GM13976 (cell line): ENCODE measurements at places on chromosomes 2 and 18.

GRCh38 chr2:59389240-59389639 lies 1148.1 kb upstream of the FANCL start:
- no peak for DNase-seq

DNA sequence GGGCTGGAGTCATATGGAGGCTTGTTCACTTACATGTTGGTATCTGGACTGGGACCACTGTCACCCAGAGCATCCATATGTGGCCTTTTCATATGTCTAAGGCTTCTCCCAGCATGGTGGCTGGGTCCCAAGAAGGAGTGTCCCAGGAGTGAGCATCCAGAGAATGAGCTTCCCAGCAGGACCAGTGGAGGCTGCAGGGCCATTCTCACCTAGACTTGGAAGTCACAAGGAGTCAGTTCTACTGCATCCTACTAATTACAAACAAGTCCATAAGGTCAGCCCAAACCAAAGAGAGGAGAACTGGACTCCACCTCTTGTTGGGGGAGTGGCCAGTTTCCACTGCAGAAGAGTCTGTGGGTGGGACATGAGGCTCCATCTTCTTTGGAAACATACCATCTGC lies 5.1 kb upstream of the TEX51 start:
- DNase-seq = no peak

GRCh38 chr2:16932826-16933225 lies 267.2 kb upstream of the CYRIA start:
- no peak for DNase-seq

DNA sequence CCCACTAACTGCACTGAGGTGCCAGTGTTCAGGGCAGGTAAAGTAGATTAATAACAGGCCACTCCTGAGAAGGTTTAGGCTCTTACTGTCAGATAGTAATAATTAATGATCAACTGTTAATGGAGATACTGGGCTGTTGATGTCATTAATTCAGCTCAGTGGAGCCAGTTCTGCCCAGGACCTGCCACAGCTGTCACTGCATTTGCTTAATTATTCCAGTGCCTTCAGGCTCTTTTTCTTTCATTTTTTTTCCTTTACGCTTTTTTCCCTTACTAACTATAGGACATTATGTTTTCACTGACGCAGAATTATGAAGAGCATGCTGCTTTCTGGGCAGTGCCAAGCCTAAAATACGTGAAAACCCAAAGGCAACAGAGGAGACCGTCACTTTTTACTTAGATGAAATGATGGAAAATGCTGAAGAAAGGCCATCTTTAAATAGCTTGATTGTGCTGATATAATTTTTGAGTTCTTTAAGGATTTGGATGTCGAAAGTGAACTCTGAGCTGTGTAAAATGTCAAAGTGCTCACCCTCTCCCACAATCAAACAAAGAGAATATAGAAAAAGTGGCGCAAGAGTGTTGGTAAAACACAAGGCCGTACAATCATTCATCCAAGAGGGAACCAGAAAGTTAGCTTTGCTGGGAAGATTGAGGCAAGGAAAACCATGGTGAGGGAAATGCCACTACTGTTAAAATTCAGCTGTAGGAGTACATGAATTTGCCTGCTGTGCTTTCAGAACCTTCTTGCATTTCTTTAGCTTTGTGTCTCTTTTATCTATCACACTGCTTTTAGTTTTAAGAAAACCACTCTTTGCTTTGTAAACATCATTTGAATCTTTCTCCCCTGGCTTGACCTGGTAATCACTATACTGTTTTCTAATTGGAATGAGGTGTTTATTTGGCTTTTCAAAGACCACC lies 192.0 kb upstream of the ZEB2 start:
- no peak for DNase-seq

DNA sequence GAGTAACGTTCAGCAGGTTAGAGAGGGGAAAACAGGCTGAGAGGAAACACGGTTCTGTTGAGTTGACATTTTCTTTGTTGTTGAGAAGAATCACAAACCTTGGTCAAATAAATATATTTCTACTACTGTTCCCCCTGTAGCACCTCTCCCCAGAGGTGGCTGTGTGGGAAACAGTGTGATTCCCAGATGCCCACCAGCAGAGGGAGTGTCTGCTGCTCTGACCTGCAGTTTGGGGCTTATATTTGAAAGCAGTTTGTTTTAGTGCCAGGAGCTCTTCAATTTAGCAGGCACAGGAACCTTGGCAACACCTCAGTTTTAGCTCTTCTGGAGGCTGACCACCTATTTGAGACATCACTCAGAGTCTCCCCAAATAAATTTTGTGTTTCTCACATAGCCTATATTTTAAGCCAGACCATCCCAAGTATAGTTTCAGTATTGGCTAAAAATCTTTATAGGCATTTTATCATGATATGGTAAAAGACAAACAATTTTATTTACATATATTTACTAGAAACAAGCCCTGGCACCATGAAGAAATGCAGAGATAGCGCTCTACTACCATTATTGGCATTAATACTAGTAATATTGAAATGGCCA lies 75.7 kb downstream of the PIK3C3 start:
- peak; percentile 17 for DNase-seq

GRCh38 chr2:230012267-230012884 lies 56.3 kb downstream of the SLC16A14 start:
- DNase-seq = no peak

DNA sequence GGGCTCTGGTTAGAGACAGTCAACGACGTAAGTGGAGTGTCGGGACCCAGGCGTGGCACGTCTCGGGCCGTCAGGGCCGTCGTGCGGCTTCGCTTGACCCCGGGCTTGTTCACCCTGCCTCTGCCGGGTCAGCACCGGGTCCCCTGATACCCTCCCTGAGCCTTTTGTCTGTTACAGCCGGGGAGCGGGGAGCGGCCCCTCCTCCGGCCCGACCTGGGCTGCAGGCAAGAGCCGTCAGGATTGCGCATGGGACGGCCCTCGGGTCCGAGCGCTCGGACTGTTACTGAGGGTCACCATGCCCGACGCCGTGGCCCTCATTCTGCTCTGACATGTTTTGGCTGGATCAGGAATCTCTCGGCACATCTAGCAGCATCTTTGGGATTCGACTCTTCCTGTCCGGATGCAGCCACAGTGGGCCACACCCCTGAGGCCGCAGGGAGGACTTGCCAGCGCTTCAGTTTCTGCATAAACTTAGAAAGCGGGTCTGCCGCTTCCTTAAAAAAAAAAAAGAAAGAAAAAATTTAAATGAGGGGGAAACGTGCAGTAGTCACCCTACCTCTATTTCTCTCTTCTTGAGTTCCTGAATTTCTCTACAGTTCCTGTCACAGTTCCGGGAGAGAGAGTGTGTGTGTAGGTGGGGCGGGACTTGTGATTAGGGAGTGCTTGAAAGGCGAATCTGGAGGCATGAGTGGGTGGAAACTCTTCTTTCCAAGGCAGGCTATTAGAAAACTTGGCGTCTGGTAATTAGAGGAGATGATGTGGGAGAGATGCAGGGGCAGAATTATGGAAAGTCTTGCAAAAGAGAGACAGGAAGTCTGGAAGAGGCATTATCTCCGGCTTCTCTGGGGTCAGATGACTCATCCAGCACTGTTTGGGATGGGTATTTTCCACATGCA lies 909 bp downstream of the TMEM87B start:
- DNase-seq = no peak

- no peak for DNase-seq
These were observed 34.2 kb upstream of the NCOA1 start for GRCh38 chr2:24456599-24457556.

DNA sequence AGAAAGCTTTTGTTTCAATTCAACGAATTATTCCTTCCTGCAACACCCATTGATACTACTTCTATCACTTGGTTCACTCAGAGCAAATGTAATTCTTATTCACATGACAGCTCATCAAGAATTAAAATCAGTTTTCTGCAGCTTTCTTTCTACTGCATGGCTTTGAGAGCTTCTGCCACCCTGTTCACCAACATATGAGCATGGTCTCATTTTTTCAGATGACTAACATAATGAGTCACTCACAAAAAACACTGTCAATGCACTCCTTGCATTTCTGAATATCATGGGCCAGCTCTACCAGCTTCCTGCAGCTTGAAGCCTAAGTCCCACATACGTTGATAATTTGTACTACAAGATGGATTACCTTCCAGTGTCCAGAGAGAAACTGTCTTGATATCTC lies 342.9 kb downstream of the LRATD1 start:
- DNase-seq = no peak

DNA sequence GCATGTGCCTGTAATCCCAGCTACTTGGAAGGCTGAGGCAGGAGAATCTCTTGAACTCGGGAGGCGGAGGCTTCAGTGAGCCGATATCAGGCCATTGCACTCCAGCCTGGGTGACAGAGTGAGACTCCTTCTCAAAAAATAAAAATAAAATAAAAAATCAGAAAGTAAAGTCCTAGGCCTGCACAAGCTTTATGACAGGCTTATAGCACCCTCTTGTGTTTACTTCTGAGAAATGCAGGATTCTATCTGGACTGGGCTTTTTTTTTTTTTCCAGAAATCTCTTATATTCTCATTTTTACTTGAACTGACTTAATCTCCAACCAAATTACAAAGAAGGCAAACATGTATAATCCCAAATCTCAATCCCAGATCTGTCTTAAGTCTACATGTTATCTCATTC lies 26.1 kb upstream of the REG3G start:
- no peak for DNase-seq

- DNase-seq = no peak
These were observed 39.4 kb downstream of the MYOM1 start for GRCh38 chr18:3180325-3180724.

GRCh38 chr2:210268281-210268680 lies 43.0 kb upstream of the ACADL start:
- no peak for DNase-seq

DNA sequence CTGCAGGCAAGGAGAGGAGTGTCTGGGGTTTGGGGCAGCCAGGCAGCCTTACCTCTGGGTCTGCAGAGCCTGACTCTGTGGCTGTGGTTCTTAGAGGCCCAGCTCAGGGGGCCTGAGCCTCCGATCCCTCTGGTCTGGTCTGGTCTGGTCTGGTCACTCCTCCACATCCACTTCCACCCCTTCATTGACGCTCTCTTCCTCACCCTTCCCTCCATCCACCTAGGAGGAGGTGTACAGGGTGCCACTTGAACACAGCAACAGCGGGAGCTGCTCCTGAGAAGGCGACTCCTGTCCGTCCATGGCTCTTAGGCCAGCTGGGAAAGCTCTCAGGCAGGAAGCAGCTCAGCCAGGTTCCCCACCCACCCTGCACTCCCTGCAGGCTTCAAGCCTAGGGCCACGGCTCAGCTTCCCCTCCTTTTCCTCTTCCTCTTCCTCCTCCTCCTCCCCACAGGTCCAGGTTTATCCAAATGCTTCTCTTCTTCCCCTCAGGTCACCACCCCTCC lies 16.9 kb downstream of the GPR55 start:
- DNase-seq = no peak

DNA sequence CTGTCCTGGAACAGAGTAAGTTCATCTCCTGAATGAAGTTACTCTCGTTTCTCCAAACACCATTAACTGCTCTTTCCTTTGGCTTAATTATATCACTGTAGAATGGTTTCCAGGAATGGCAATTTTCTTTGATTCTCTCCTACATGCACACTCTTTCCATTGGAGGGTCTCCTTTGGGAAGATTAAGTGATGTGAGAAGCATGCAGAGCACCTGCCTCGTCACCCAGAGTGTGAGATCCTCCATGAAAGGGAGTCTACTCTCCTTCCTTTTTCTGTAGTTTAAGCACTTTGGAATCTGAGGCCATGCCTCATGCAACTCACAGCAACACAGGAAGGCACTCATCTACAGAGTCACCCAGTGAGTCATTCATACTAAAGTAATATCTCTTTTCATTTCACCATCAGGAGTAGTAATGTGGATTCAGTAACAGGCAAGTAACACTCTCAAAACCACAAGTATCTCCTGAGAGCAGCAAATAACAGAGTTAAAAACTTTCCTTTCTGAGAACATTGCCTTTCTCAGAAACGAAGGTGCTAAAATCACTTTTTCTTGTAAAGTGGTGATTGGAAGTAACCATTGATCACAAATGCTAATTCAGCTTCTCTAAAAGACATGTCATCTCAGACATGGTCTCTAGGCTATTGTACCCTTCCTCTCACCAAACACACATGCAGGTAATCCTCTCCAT lies 52.8 kb upstream of the IL1RL1 start:
- DNase-seq = no peak

GRCh38 chr2:3127710-3128109 lies 249.9 kb downstream of the EIPR1 start:
- no peak for DNase-seq

DNA sequence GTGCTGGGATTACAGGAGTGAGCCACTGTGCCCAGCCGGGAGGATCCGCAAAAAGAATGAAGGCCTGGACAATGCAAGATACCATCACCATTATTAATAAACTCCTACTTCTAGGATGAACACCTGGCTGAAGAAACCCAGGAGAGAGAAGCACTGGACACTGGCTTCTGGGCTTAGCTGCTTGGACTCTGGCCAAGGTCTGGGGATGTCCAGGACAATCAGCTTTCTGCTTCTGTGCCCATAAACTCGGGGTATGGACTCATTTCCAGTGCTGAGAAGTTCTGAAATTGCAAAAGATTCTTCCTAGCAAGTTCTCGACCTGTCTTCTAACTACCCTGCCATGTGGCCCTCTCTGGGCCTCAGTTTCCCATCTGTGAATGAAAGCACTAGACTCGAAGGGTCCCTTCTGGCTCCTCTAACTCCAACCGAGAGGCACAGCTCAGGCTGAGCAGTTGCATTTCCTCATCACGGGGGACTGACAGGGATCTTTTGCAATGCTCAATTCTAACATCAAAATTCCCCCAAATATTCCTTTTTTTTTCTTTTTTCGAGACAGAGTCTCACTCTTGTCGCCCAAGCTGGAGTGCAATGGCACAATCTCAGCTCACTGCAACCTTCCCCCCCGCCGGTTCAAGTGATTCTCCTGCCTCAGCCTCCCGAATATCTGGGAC lies 2.4 kb upstream of the SH2D6 start:
- DNase-seq = no peak

DNA sequence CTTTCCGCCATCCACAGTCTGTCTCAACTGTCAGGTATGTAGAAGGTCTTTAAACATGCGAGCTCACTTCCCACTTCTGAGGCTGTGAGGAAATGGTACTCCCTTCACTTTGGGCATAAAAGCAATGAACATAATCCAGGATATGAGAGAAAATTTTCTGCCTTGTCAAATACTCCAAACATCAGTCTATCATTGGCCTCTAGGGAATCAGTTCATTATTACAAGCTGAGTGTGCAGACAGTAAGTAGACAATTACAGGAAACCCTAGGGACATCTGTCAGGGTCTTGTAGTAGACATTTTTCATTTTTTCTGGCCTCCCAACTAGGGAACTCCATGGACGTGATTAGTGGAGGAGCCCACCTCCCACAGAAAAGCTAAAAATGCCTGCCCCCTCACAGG lies 13.6 kb upstream of the APCDD1 start:
- DNase-seq = no peak

DNA sequence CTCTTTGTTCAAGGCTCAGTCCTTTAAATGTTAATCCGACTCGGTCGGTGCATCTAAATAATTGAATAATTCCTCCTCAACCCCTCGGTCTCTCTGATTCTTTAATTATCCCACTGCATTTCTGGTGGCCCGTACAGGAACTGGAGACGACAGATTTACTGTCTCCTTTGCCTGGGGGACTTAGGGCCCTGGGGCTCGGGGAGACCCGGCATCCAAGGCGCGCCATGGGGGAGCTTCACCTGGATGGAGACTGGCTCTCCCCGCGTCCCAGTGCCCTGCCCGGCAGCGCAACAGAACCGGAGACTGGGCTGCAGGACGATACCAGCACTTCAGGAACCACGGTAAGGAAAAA lies 47.7 kb upstream of the SELENOI start:
- DNase-seq = no peak

- no peak for DNase-seq
These were observed 55.5 kb downstream of the RIT2 start for GRCh38 chr18:43060020-43060419.
